Germinal center (tissue), 1 donor: ENCODE measurements at places on chromosomes 5 and 9.

DNA sequence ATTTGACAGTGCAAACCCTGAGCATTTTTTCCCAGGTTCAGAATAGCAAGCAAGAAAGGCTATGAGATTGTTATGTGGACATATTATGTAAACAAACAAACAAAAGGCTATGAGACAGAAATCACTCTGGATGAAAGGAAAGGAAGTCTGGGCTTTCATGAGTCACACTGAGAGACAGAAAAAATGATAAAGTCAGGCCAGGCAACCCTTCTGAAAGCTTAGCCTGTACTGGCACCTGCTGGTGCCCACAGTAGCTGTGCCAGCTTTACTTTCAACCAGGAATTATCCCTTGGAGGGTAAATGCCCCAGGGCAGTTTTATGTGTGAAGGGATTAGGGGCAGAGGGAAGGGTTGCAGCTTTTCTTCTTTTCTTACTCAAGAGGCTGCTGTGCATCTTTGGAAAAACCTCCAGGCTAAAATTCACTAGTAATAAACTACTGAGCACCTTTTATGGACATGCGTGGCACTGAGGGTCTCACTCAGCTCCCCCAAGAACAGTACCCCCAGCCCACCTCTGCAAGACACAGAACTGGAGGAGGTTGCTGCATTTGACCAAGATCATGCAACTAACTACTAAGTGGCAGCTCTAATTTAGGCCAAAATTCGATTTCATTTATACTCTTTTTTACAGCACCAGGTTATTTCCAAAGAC lies 41.7 kb downstream of the ACTL7B start:
- no peak for DNase-seq

DNA sequence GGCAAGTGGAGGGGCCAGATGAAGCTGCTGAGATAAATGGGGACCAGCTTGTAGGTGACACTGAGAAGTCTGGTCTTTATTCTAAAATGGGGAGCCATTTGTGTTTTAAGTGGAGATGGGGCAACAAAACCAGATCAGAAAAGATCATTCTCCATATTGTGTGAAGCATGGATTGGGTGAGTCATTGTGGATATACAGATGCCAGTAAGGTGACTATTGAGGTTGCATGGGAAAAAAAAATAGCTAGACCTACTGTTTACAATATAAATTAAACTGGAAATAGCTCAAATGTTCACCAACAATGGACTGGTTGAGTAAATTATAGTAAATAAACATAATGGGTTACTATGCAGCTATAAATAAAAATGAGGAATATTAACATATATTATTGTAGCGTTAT lies 5.4 kb upstream of the MAP1B start:
- no peak for DNase-seq

DNA sequence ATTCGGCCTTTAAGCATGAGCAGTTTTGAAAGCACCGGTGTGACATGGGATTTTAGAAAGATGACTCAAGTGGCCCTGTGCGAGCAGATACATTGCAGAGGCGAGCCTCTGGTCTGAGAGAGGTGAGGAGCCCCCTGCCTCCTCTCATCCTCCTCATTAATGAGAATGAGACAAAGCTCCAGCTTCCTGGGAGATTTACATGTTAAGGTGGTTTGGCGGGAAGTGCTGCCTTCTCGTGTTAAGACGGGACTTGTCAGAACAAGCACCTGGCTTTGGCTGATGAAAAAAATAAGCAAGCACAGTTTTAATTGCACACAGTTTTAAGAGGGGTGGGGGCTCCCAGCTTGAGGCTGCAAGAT lies 68.1 kb downstream of the ACTL7B start:
- DNase-seq: no peak

GRCh38 chr5:57692582-57693487 lies 210.2 kb upstream of the ACTBL2 start:
- no peak for DNase-seq

DNA sequence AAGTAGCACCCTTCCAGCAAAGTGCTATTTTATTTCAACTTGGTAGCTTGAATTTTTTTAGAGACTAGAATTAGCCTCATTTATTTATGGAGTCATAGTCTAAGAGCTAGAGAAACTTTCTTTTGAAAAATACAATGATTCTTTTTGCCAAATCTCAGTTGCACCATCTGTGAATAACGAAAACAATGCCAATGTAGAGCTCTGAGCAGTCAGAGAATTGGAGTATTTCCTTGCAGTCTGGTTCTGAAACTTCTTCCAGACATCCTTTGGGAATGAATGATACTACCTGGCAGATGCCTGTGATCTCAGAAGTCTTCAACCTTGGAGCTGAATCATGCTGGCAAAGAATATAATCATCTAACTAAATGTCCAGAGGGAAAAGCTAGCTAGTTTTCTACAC lies 511.5 kb upstream of the CYLC2 start:
- DNase-seq: no peak

GRCh38 chr9:124694414-124695279 lies 76.5 kb downstream of the NR6A1 start:
- no peak for DNase-seq

DNA sequence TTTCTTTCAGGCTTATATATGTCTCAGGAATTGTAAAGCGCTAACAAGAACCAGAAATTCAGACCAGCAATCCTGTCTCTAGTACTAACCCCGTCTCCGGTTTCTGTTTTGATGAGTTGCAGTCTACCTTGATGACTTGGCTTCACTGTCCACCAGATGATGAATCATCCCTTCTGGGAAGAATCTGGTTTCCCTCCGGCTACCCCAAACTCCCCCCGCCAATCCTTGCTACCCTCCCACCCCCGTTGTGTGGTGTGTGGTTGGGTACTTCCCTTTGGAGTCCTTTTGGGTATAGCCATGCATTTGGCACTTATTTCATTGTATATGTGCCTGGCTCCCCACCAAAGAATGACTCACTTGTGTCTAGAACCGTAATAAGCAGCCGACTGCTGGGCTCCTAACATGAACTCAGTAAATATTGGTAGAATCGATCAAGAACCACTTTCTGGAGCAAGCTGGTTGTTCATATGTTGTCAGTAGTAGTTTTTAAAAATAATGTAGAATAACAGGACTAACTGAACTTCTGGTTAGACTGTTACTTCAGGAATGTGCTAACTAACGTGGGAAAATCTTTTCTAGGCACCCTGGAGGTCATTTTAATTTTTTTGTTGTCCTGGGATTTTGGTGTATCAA lies 8.3 kb upstream of the TGFBI start:
- no peak for DNase-seq

DNA sequence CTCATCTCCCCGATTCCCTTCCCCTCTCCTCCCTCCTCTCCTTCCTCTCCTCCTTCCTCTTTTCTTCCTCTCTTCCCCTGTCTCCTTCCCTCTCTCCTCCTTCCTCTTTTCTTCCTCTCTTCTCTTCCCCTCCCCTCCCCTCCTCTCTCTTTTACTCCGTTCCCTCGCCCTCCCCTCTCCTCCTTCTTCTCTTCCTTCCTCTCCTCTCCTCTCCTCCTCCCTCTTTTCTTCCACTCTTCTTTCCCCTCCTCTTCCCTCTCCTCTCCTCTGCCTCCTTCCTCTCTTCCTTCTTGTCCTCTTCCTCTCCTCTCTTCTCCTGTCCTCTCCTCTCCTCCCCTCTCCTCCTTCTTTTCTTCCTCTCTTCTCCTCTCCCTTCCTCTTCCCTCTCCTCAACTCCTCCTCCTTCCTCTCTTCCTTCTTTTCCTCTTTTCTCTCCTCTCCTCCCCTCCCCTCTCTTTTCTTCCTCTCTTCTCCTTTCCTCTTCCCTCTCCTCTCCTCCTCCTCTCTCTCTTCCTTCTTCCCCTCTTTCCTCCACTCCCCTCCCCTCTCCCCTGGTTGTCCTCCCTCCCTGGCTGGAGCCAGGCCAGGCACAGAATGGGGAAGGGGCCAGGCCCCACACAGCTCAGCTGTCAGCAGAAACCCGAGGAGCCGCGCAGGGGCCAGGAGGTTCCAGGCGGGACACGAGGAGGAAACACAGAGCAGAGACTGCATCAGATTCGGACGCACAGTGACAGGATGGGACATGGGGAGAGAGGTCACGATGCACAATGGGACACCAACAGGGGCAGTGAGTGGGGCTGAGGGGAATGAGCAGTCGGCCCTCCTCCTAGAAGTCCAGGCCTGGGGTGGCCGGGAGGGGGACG lies 48.0 kb downstream of the CAMK2A start:
- no peak for DNase-seq

GRCh38 chr9:36041506-36041905 lies 4.8 kb downstream of the RECK start:
- DNase-seq: no peak
